ENCODE measurements at places on chromosomes 1 and 21.

DNA sequence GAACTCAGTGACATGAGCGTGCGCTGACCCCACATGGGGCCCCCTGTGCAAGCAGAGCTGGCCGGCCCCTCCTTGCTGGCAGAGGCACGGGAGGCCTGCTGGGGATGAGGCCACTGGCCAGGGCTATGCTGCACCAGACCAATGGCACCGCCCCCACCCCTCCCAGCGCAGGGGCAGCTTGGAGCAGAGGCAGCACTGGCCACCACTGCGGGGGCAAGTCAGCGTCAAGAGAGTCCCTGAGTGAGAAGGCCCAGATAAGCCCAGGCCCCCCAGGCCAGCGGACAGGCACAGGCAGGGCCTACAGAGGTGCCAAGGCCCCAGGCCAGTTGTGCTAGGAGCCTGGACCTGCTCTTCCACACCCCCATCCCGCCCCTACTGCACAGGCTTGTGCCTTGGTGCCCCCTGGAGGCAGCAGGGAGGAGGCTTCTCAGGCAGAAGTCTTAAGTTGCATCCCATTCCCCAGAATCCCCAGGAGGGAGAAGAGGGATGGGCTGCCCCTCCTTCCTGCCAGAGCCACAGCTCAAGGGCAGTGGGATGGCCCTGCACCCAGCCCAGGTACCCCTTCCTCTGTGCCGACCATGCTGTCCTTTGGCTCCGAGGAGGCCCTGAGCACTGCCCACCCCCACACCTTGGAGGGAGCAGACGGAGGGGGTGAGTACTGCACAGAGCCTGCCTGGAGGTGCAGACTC, 35.8 kb downstream of the EPHX1 start:
- peak; percentile 83 for DNase-seq

DNA sequence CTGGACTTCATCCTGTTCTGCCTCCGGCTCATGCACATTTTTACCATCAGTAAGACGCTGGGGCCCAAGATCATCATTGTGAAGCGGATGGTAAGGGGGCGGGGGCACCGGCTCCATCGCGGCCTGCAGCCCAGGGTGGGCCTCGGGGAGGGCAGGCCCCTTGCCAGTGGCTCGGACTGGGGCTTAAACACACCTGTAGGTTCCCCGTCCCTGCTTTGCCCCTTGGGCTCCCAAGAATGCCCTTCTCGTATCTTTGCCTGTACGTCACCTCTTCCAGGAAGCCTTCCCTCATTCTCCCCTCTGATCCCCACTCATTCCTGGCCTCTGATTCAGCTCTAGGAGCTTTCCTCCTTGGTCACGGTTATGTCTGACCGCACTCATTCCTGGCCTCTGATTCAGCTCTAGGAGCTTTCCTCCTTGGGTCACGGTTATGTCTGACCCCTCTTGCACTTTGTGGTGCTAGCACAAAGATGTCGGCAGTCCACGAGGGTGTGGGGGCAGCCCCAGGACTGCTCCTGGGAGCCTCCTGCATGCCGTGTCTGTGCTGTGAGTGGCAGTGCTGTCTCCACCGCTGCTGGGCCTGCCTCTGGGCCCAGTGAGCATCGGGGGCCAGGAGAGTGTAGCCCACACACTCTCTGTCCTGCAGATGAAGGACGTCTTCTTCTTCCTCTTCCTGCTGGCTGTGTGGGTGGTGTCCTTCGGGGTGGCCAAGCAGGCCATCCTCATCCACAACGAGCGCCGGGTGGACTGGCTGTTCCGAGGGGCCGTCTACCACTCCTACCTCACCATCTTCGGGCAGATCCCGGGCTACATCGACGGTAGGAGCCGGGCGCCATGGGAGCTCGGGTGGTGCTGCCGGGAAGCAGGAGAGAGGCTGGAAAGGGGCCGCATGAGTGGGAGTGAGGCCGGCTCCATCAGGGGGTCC, 49.1 kb upstream of the LRRC3 start:
- DNase-seq = peak; percentile 46

GRCh38 chr21:44517175-44517899, 22.7 kb downstream of the KRTAP10-1 start:
- peak; percentile 45 for DNase-seq

GRCh38 chr1:171833091-171833825, 8.0 kb upstream of the DNM3 start:
- peak; percentile 57 for DNase-seq

DNA sequence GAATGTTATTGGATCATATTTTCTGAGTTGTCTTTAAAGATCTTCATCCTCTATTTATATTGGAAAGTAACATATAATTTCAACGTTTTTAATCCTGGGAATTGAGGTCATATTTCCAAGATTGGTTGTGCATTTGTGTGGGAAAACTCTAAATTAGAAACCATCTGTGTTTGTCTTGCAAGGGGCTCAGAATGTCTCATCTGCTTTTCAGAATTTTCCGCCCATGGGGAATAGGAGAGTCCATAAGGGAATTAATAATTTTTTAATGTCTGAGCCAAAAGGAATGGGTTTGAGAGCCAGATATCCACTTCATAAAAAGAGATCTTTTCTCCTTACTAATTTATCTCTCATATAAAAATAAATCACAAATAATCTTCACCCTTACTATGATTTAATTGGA, 84.8 kb upstream of the MAP1LC3C start:
- no peak for DNase-seq

DNA sequence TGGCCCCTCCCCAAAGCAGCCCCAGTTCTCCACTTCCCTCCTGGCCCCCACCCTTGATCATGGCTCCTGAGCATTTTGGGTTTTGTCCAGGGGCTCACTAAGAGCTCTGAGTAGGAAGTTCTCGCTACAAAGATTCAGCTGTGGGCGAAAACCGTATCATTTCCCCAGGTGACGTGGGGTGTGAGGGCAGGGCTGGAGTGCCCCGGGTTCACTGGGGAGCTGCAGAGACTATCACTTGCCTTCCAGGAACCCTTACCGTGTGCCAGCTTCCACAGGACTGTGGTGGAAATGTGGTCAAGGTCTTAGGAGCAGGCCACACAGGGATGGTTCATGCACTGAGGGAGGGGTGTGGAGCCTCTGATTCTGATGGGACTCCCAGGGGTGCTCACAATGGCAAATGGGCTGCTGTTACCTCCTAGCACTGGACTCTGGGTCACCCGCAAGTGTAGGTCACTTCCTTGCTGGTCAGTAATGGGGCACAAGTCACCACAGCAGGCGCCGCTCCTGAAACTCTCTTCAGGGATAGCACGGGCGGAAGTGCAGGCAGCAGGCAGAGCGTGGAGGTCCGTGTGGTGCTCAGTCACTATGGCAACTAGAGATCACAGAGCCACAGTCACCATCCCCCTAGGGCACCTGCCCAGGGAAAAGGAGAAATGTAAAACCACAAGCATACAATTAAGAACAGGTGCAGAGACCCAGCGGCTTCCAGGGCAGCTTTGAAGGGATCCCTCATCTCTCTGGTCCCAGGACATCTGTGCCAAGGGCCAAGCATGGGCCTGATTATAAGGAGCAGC, 35.4 kb downstream of the RSPH1 start:
- DNase-seq = no peak

DNA sequence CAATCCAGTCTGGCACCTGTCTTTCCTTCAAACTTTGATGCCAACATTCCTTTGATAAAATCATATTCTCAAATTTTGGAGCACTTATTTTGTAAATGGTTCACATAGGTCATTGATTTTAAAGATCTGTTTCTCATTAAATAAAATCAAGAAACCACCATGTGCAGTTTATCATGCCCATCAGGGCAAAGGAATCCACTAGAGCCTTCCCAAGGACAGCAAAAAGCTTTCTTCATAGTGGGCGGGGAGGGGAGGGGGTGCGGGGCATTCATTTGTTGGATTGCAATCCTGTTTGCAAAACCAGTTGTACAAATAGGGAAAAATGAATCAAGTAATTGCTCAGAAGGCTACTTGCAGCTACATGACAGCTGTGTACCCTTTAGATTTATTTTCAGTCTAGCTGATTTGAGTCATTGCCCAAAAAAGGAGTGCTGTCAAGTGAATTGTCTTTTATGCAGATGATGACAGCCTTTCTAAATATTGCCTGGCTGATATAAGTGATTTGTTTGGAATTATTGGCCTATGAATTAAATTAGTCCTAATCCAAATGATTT, 23.0 kb downstream of the LRRC8B start:
- DNase-seq = peak; percentile 88

DNA sequence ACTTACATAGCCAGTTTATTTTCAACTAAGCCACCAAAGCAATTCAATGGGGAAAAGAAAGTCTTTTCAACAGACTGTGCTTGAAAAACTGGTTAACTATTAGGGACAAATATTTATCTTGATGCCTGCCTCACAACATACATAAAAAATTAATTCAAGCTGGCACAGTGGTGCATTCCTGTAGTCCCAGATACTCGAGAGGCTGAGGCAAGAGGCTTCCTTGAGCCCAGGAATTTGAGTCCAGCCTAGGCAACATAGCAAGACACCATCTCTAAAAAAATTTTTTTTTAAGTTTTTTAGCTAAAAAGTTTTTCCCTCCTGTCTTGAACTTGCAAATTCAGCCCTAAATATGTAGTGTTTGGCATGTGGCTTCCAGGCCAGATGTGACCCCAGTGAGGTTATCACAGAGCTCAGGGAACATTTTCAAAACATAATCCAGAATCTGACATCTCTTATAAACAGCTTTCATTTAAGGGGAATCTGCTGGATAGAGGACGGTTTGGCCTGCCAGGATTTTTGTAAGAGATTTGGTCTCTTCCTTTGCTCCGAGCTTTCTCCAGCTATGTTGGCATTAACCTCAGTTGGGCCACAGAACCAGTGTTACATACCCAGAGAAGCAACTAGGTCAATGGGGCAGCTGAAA, 46.4 kb downstream of the COL6A1 start:
- peak; percentile 15 for DNase-seq

GRCh38 chr21:44583089-44583799, 2.8 kb upstream of the KRTAP10-5 start:
- DNase-seq = no peak

DNA sequence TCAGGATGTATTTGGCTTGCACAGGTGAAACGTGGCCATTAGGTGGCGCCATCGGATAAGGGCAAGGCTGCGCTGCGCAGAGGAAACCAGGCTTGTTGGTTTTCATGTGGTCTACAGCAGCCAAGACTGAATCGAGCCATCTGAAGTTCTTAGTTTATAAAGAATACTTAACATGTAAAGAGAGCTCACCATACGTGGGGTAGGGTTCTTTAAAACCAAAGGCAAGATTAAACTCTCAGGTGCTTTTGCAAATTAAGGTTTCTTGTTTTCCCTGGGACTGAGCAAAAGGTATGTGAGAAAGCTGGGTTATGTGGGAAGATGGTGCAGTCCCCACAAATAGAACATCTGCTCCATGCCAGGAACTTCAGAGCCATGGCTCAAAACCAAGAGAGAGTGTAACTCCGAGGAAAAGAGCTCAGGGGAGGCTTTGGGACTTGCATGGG, 9.3 kb downstream of the MASP2 start:
- DNase-seq = peak; percentile 83

GRCh38 chr1:160827418-160827817, 31.4 kb downstream of the LY9 start:
- DNase-seq = peak; percentile 16

- no peak for DNase-seq
Measured at GRCh38 chr1:221337106-221337505, 404.8 kb downstream of the DUSP10 start.

GRCh38 chr1:19800076-19800804, 524 bp upstream of the TMCO4 start:
- DNase-seq = peak; percentile 77

DNA sequence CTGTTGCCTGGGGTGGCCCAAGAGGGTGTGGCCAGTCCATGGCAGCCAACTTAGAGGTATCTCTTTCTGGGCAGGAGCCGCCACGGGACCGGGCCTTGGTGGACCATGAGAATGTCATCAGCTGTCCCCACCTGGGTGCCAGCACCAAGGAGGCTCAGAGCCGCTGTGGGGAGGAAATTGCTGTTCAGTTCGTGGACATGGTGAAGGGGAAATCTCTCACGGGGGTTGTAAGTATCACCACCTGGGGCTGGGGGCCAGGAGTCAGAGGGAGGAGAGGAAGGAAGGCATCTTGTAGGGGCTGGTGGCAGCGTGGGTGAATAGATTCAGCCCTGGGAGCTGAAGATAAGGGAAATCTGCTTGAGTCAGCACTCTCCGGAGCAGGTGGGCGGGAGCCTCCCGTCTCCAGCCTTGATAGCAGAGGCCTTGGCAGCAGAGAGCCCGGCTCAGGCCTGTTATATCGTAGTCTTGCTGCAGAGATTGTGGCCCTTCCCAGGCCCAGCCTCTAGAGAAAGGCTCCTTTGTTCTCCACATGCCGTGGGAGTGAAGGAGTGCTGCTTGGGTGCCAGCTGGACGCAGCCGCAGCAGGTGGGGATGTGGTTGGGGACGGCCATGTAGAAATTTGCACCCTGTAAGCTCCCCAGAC, 25.4 kb downstream of the PHGDH start:
- no peak for DNase-seq

DNA sequence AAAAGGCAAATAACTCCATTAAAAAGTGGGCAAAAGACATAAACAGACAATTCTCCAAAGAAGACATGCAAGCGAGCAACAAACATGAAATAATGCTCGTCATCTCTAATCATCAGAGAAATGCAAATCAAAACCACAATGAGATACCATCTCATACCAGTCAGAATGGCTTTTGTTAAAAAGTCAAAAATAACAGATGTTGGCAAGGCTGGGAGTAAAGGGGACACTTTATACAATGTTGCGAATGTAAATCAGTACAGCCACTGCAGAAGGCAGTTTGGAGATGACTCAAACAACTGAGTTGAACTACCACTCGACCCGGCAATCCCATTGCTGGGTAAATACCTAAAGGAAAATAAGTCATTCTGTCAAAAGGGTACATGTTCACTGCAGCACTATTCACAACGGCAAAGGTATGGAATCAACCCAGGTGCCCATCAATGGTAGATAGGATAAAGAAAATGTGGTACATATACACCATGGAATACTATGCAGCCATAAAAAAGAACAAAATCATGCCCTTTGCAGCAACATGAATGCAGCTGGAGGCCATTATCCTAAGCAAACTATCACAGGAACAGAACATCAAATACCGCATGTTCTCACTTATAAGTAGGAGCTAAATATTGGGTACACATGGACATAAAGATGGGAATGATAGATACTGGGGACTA, 25.9 kb downstream of the TSPAN2 start:
- no peak for DNase-seq

- peak; percentile 46 for DNase-seq
Measured at GRCh38 chr1:72229893-72230292, 52.4 kb downstream of the NEGR1 start.

DNA sequence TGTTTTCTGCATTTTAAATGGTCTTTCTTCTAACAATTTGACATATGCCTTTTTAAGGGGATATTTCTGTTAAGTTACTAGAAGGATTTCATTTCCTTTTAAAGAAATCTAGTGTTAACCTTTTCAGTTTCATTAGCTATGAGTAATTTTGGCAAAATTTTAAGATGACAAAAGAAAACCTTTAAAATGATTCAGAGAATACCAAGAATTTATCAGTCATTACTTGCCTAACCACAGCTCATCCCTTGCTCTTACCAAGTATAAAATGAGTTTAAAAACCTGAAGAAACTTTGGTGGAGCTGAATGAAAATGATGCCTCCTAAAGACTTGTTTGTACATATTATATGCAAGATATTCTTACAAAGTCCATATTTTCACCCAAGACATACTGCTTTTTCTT, 101.7 kb downstream of the NEK7 start:
- DNase-seq = peak; percentile 87
